ENCODE measurements at places on chromosomes 3 and 15.
A peak's percentile ranks its signal among the peaks of the same experiment; 100 is the strongest.

GRCh38 chr3:29409409-29409808 is 128.5 kb downstream of the RBMS3 start:
- no peak for DNase-seq

DNA sequence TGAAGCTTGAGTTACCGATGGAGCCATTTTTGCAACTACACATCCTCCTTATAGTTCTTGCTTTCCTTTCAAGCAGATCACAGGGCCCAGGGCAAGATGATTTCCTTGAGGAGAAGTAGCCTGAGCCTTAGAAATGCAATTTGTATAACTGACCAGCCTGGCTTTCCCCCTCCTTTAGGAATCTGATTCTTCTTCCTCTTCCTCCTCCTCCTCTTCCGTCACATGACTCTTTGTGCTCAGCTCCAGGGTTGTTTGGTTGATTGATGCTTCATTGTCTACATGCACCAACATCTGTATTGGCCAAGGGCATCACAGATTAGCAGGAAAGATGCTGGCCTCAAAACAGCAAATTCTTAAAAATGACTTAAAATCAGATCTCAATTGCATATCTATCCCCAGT is 3.3 kb downstream of the SNAPC5 start:
- DNase-seq = no peak

DNA sequence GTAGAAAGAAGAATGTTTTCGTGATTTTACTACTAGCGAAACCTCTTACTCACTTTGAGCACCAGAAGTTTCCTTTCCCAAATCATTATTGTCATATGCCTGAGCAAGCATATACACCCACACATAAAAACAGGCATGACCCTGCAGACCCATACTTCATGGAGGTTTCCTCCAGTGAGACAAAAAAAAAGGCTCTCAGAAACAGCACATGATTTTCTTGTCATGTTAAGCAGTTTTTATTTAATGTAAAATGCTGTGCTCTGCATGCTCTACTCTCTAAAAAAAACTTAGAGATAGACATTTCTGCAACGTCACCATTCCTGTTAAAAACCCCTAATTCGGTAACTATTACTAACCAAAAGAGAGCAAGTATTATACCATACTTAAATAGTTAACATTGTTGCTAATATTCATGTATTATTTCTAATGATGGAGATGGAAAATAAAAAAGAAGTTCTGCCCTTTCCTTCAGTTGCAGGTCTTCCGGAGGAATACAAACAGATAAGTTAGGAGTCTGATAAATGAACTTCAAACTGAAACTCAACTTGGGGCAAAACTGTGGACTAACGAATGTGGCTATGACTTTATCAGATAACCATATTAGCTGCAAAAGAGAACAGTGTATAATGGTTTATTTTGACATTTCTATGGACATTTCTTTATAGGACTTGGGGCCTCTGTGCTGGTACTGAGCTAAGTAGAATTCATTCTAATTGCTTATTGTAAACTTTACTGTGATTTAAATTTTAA is 15.9 kb downstream of the CD200R1 start:
- DNase-seq = peak; percentile 16

GRCh38 chr3:188108703-188109412 is 45.1 kb upstream of the LPP start:
- DNase-seq = no peak

GRCh38 chr3:30418443-30418842 is 188.0 kb upstream of the TGFBR2 start:
- DNase-seq = no peak

- DNase-seq = no peak
Measured at GRCh38 chr3:55569033-55569599, 82.0 kb upstream of the WNT5A start.

- DNase-seq = no peak
Measured at GRCh38 chr3:188471723-188472122, 317.8 kb downstream of the LPP start.

DNA sequence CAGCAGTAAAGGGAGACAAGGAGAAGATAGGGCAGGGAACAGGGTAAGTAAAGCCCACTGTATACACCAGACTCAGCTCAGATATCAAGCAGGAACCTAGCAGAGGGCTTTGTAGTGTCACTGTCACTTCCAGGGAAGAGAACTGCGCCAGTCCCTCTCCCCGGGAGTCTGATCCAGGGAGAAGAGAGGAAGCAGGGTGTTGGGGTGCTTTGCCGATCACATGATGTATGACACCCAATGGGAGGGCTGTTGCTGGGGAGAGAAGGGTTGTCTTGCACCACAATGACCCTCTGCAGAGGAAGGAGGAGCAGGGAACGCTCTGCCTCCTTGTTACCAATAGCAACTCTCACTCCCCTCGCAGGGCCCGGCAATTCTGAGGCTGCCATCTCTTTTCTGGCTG is 147.2 kb upstream of the SLC2A2 start:
- DNase-seq = no peak

DNA sequence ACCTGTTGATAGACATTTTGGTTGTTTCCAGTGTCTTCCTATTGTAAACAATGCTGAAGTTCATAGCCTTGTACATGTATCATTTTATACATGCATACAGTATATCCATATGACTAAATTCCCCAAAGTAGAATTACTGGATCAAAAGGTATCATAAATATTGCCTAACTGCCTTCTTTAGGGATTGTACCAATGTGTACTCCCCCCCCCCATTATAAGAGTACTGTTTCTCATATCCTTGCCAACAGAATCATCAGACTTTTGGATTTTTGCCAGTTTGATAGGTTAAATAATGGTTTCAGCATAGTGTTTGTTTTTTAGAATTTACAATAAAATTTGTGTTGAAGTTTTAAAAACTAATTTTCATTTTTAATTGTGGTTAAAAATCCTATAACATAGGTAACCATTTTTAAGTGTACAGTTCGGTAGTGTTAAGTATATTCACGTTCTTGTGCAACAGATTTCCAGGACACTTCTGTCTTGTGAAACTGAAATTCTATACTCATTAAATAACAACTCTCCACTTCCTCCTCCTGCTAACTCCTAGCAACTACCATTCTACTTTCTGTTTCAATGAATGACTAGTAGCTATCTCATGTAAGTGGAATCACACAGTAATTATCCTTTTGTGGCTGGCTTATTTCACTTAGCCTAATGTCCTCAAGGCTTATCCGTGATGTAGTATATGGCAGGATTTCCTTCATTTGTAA is 30.8 kb upstream of the MAP3K13 start:
- no peak for DNase-seq

- DNase-seq = no peak
Measured at GRCh38 chr15:47599806-47600205, 117.5 kb upstream of the SEMA6D start.

- DNase-seq = no peak
Measured at GRCh38 chr3:137194301-137194700, 236.5 kb downstream of the IL20RB start.

DNA sequence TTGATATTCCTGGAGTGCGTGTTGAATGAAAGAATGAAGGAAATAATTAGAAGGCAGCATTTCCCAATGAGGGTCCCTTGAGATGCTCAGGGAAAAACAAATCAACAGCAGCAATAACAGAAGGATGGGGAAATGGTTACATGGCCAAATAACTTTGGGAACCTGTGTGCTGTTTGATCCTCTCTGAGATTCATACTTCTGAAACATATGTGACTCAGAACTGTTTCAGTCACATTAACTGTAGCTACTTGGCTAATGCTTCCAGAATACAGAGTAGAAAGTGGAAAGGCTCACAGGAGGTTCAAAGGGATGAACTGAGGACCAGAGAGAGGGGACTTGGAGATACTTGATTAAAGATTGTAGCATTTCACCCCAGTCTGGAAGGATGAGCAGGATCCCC is 258.2 kb downstream of the SLCO3A1 start:
- DNase-seq = no peak

DNA sequence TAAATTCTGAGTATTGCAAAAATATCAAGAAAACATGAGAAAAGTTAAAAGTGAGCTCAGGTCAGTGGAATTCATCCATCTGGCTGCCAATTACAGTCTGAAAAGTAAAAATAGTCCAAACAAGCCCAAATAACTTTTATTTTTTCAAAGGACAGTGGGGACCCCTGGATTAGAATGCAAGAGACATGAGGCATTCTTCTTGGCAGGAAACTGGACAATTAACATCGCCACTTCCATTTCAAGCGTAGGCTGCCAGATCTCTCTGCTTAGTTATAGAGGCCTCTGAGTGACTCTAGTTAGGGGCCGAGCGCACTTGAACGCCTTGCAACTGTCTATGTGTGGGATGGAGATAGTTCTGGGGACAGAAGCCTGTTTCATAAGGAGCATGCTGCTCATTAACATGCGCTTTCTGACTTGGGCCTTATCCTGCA is 189.1 kb downstream of the GHSR start:
- DNase-seq = no peak

GRCh38 chr3:42210726-42211125 is 55.3 kb downstream of the CCK start:
- no peak for DNase-seq

GRCh38 chr3:172167892-172168648 is 128.7 kb downstream of the FNDC3B start:
- DNase-seq = no peak

DNA sequence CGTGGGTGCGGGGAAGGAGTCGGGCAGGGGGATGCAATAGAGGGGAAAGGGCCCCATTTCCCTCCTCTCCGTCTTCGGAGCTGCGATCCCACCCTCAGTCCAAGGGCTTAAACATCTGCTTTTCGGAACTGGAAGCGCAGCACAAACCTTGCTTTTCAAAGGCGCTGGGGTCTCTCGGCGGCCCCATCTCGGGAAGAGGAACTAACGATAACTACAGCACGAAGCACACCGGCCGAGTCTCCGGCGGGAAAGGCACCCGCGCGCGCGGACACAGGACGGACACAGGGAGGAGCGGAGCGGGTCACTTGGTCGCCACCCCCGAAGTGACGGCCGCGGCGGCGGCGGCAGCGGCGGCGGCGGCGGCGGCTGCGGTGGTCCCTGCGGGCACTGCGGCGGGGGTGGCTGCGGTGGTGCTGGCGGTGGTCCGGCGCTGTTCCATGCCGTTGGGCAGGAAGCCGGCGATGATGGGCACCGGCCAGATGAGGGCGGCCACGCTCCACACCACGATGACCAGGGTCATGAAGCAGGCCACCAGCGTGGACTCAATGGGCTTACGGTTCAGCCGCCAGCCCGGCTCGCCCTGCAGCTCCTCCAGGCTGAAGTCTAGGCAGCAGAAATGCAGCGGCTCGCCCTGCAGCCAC is 1.1 kb downstream of the TMEM158 start:
- peak; percentile 12 for DNase-seq

DNA sequence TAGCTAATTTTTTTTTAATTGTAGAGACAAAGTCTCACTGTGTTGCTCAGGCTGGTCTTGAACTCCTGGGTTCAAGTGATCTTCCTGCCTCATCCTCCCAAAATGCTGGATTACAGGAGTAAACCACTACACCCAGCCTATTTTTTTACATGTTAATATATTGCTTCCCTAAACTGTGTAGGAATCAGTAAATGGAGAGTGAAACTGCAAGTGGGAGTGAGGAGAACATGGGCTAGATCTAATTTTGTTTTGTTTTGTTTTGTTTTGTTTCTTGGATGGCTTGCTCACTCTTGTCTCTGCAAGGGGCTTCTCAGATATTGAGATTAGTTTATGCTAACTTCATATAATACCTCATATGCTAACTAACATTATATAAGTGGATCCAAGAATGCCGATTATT is 31.5 kb downstream of the PARP15 start:
- no peak for DNase-seq

DNA sequence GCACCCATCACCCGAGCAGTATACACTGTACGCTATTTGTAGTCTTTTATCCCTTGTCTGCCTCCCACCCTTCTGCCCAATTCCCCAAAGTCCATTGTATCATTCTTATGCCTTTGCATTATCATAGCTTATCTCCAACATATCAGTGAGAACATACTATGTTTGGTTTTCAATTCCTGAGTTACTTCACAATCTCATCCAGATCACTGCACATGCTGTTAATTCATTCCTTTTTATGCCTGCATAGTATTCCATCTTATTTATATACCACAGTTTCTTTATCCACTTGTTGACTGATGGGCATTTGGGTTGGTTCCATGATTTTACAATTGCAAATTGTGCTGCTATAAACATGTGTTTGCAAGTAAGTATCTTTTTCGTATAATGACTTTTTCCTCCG is 564.7 kb upstream of the NECTIN3 start:
- DNase-seq = no peak

DNA sequence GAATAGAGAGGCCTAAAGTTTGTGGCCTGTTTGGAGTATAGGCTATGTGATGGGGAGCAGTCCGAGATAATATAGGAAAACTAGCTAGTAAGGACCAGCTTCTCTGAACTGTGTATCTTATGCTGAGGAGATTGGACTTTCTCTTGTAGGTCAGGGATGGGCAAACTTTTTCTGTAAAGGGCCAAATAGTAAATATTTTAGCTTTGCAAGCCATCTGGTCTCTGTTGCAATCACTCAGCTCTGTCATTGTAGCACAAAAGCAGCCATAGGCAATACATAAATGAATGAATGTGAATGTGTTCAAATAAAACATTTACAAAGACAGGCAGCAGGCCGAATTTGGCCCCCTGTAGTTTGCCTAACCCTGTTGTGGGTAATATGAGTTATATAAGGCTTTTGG is 24.5 kb downstream of the TMOD3 start:
- DNase-seq = no peak

GRCh38 chr3:35648347-35648746 is 9.0 kb downstream of the ARPP21 start:
- no peak for DNase-seq

- no peak for DNase-seq
Measured at GRCh38 chr3:68483601-68484000, 448.7 kb downstream of the TAFA4 start.

- DNase-seq = no peak
Measured at GRCh38 chr3:150443331-150443741, 35.2 kb downstream of the TSC22D2 start.

- peak; percentile 71 for DNase-seq
Measured at GRCh38 chr3:11643605-11644087, at the start of gene VGLL4. TSS of gene VGLL4 (minus strand) at chr3:11643915. CDS start at chr3:11643518, 397 bp downstream.

DNA sequence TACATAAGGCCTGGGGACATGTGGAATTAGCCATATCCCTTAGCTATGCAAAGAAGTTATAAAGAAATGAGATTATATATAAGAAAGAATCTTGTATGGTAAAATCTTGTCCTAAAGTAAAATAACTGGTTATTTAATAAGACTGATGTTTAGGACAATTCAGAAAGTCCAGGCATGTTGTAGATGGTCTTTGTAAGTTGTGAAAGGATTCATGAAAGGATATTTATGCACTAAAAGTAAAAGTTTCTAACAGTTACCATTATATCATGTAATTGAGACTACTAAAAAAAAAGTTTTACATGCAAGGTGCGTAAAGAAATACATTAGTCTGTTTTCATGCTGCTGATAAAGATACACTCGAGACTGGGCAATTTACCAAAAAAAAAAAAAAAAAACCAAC is 146.3 kb downstream of the FMN1 start:
- no peak for DNase-seq

GRCh38 chr3:116037954-116038911 is 407.1 kb downstream of the LSAMP start:
- no peak for DNase-seq

- DNase-seq = no peak
Measured at GRCh38 chr15:100373942-100374341, 32.2 kb upstream of the ADAMTS17 start.

GRCh38 chr3:152444029-152444641 is 175.4 kb downstream of the MBNL1 start:
- no peak for DNase-seq
